T-helper 9 cell (primary cell): ENCODE measurements at places on chromosomes 7 and 10.

GRCh38 chr7:139732471-139733167, 45.2 kb downstream of the HIPK2 start:
- DNase-seq, result no peak

DNA sequence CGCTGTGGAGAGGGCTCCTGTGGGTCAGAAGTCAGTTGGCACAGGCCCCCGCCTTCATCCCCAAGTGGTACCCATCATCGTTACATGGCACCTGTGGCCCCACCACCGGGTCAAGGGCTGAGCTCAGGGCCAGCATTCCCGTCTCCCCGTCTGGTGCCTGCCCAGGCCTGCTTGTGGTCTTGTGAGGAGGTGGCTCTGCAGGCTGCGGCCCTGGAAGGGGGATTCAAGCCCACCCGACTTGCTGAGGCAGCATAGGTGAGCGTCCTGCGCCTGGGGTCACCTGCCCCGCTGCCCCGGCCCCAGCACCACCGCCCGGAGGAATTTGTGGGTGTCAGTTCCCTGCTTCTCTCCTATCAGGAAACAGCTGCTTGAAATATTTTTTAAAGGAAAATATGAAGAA, 53.0 kb upstream of the EN2 start:
- no peak for DNase-seq

GRCh38 chr10:55272886-55273285, 471.9 kb upstream of the PCDH15 start:
- no peak for DNase-seq

DNA sequence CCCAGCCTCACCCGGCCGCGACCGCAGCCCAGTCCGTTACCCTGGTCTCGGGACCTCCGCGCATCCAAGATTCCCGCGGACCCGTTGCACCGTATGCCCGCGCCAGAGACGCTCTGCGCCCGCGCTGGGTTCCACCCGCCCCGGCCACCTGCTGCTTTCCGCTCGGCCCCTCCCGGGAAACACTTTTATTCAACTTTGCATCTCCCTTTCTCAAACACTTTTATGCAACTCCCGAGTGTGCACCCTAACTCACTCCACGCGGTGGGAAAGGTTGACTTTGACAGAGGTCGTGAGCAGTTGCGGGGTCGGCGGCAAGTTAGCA, at the start of gene ODAD2:
Gene ODAD2 (minus strand): TSS at position 126 of the 322 bp plus-strand sequence. CDS start 3,937 bp downstream, outside the sequence.
- no peak for DNase-seq

- no peak for DNase-seq
Observed at GRCh38 chr7:50781381-50782293, 1.1 kb downstream of the GRB10 start.

DNA sequence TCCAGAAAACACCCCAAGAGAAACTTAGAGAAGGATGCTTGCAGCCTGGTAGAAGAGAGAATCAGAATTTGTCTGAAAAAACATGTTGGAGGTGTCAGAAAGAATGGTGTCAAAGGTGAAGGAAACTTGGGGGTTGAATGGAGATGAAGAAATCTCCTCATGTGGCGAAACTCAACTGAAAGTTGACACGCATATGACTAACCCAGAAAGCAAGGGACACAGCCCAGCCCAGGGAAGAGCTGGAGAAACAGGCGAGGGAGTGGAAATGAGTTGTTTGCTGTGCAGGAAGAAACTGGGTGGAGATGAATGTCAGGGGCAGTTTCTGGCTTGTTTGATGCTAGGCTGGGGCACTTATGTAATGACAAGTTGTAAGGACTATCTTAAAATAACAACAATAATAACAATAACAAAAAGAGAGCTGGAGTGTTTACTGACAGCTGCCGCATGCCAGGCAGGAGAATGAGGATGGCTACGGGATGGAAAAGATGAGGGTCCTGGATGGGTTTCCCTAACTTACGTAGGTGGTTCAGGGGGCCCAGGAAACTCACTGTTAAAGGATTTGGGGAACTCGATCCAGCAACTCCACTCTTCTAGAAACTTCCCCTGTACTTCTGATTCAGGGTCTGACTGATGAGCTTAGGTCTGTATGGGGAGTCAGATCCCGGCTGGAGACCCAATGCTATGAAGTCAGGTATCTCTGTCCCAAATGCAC, 57.4 kb downstream of the MAP3K8 start:
- DNase-seq, result no peak

GRCh38 chr7:30524545-30524944, 19.9 kb upstream of the GGCT start:
- DNase-seq, result no peak

- DNase-seq, result no peak
Observed at GRCh38 chr10:110569122-110569521, 1.6 kb downstream of the SMC3 start.

GRCh38 chr10:71941318-71941717, 22.9 kb upstream of the CHST3 start:
- DNase-seq, result no peak

DNA sequence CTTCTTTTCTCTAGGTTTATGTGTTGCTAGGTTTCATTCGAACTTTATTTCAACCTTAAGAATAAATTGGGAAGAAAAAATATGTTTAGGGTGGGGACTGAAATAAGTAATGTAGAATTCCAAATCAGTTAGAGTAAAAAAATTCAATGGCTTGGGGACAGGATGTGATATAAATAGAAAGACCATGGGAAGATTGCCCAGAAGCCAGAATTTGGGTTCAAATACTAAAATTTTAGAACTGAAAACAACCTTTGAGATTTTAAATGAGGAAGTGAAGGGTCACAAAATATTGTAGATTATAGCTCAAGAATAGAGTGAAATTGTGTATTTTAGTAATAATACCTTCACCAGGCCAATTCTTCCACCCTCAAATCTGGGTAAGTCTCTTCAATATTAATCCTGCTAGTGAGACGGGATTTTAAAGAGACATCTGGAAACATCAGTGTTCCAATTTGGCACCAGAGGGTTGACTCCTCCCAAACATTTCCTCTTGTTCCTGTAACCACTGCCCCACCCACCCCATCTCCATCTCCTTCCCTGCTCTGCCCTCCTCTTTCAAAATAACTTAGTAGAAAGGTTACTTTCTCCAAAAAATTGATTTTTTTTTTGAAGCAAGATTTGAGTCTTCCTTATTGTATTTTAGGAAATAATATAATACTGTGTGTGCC, 51.3 kb upstream of the FAM3C start:
- no peak for DNase-seq

GRCh38 chr7:129569811-129570215, 41.7 kb upstream of the NRF1 start:
- no peak for DNase-seq
